Caco-2 (cell line): ENCODE measurements at places on chromosomes 16 and 17.

DNA sequence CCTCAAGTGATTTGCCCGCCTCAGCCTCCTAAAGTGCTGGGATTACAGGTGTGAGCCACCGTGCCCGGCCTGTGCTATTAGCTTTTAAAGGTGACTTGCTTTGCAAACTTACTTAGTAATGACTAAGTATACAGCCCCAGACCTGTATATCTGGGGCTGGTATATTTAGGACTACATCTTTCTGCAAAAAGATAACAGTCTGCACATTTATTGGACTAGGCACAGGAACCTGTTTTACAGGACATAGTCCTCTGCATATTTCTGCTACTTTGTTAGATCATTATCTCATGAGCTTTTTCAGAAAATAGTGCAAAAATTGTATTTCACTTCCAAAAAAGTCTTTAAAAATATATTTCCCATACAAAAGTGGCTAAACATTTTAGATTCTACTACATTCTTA, 1.3 kb downstream of the KRT24 start:
- peak; percentile 61 for DNase-seq

- DNase-seq: no peak
Measured at GRCh38 chr17:68231541-68231940, 16.3 kb upstream of the AMZ2 start.

- peak; percentile 87 for DNase-seq
Measured at GRCh38 chr17:48814504-48814903, 2.5 kb downstream of the TTLL6 start.

DNA sequence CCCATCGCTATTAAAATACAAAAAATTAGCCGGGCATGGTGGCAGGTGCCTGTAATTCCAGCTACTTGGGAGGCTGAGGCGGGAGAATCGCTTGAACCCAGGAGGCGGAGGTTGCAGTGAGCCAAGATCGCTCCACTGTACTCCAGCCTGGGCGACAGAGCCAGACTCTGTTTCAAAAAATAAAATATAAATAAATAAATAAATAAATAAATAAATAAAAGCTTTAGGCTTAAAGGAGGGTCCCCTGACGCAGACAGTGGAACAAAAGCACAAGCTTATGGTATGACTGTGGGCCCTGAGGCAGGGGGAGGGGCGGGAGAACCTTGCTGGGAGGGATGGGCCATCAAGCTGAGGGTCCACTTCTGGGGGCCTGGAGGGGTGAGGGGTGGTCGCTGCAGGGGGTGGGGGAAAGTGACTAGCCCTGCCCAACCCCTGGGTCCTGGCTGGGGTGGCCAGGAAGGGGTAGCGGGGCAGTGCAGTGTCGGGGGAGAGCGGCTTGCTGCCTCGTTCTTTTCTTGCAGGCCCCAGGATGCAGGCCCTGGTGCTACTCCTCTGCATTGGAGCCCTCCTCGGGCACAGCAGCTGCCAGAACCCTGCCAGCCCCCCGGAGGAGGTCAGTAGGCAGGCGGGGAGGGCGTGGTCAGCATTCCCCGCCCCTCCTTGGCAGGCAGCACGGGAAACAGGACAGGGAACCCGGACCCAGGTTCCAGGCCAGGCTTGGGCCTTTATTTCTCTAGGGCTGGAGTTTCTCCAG, 4.7 kb downstream of the SERPINF1 start:
- DNase-seq: no peak

GRCh38 chr16:59048876-59049275, 314.8 kb upstream of the GOT2 start:
- DNase-seq: no peak

GRCh38 chr17:60327134-60327900, 64.6 kb downstream of the USP32 start:
- no peak for DNase-seq

DNA sequence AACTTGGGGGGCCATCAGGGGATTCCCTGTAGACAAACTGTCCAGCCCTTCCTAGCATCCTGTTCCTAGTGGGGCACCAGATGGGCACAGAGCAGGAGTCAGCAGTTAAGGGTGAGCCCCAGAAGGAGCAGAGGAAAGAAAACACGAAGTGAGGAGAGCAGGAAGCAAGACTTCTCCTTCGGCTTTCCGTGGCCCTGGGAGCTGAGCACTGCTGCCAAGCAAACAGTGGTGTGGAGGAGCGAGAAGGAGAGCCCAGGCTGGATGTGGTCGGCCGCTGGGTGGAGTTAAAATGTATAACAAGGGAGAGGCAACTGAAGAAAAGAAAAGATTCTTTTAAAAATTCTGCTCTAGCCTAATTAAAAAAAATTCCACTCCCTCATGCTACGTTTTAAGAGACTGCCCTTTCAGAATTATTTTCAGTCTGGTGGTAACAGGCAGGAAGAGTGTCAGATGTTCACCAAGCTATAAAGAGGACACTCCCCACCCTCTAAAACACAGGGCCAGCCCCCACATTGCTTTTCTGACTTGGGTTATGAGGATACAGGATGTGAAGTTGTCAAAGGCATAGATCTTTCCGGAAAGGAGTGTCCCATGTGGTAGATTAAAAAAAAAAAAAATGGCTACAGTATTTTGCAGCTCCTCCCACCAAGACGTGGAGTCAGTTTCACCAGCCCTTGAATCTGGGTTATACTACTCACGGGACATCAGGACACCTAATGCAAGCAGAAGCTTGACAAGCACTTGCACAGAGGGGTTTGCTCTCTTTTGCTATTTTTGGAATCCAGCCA, 74.9 kb upstream of the ZFHX3 start:
- no peak for DNase-seq

DNA sequence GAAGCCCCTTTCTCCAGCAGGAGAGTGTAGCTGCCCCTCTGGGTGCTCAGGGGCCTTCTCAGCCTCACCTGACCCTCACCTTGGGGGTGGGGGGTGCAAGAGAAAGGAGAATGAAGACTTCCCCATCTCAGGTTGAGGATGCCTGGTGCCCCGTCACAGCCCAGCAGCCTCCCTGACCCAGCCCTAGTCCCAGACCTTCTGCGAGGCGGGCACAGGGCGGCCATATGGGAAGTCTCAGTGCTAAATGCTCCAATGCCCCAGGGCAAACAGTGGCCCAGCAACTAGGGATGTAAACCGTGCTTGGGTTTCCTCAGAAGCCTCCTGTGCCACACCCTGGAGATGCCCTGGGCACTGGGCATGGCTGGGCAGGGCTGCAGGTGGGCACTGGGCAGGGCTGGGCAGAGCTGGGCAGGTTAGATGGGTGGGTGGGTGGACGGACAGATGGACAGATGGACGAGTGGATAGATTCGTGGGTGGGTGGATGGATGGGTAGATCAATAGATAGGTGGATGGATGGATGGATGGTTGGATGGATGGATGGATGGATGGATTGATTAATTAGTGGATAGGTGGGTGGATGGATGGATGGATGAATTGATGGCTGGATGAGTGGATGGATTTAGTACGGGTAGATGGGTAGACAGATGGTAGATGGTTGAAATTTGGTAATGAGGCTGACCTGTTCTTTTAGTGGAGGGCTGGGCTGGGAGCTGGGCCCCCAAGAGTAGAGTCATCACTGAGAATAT, 16.8 kb downstream of the TPSD1 start:
- DNase-seq: no peak

GRCh38 chr16:89187032-89187769, 13.1 kb downstream of the SLC22A31 start:
- DNase-seq: no peak

- DNase-seq: no peak
Measured at GRCh38 chr16:87678618-87679017, 76.3 kb downstream of the JPH3 start.

- DNase-seq: no peak
Measured at GRCh38 chr17:6187836-6188235, 117.7 kb downstream of the WSCD1 start.

DNA sequence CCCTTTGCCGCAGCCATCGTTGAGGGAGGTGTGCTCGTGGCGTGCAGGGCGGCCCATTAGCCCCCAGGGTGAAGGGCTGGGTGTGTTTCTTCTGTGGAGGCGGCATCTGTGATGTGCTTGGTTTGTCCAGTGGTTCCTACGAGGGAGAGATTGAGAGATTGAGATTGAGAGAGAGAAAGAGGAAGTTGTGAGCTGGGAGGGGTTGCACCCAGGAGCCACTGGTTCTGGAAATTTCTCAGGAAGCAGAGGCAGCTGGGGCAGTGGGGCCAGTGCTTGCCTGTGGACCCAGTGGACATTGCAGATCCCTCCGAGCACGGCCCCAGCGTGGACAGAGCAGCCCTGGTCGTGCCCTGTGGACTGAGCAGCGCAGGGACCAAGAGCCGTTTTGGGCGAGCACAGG, 72.0 kb upstream of the ZNF750 start:
- DNase-seq: no peak

- no peak for DNase-seq
Measured at GRCh38 chr17:39231091-39231561, 5.4 kb upstream of the STAC2 start.

GRCh38 chr17:83115202-83115651, 35.8 kb downstream of the METRNL start:
- no peak for DNase-seq

GRCh38 chr16:54817940-54818574, 112.6 kb upstream of the IRX5 start:
- no peak for DNase-seq
